WERI-Rb-1 (cell line): ENCODE measurements at places on chromosomes 3 and 15.
A peak's percentile ranks its signal among the peaks of the same experiment; 100 is the strongest.

GRCh38 chr15:37093480-37094332, 6.6 kb downstream of the MEIS2 start:
- DNase-seq: peak; percentile 22

DNA sequence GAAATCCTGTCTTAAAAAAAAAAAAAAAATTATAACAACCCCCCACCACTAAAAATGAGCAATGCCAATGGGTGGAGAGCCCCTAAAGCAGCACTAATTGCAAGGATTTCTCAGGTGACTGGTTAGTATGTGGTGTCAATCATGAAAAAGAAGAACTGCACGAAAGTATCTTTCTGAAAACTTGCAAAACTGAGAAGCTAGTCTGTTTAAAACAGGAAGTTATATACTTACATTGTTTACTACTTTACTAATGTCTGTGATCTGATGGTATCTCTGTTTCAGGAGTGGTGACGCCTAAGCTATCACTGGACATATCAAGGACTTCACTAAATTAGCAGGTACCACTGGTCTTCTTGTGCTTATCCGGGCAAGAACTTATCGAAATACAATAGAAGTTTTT, at the start of gene CCR3:
Gene CCR3 (plus strand): TSS at position 341 of the 400 bp plus-strand sequence. CDS start 22,699 bp downstream, outside the sequence.
- DNase-seq: no peak

DNA sequence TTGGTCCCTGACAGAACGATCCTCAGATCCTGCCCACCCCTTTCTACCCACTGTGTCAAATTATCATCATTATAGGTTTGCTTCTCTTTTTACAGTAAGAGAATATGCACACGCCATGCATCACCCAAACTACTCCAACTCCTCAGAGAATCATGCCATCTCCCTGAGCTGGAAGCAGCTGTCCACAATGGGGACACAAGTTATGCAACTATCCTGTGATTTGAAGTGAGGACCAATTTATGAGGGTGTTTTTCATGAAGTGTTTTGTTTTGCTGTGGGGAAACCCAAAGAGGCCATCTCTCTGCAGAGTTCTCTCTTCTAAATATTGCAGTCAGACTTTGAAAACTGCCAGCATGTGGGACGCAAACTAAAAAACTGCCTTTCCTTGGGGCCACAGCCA, 35.8 kb upstream of the TNFSF10 start:
- no peak for DNase-seq

DNA sequence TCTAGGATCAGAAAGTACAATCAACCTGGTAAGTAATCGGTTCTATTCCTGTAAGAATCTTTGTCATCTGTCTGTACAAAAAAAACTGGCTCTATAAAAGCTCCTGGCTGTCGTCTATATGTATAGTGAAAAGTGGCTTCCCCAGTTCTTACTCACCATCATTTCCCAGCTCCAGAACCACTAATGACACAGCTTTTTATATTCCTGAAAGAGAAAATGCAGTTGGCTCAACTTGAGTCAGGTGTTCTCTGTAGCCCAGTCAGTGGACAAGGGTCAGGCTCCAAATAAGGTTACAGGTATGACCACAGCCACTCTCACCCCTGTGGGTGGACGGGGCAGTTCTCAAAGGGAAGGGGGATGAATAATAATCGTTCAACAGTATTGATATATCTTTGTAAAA, 85.1 kb downstream of the AP4E1 start:
- no peak for DNase-seq

GRCh38 chr15:31605467-31605931, 278.9 kb downstream of the KLF13 start:
- DNase-seq: no peak

DNA sequence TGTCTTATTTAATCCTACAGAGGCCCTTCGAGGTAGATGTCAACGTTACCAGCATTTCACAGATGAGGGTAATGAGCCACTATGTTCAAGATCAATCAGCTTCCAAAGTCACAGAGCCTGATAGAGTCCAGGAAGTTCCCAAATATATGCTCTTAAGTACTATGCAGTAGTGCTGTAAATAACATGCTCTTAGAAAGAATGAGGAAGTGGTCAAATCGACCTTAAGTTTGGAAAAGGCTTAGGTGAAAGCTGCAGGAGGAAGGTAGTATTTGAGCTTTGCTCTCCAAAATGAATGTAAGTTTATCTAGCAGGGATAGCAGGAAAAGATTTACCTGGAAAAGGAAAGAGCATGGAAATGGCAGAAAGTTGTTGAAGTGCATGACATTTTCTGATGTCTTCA, 234.0 kb downstream of the RBMS3 start:
- no peak for DNase-seq

DNA sequence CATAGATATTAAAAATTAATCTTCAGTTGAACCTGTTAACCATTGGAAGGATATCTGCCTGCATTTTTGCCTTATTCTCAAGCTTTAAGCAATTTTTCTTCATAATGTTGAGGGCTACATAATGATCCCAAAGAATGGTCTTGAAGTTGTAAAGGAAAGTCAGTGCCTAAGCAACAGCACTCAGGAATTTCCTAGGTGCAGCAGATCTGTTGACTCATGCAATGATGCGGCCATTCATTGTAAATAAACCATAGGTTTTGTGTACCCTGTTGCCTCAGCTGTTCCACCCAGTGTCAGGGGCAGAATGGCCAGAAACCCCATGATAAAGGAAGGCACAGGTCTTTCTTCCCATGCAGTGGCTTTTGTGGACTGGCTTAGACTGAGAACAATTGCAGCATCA, 78.4 kb upstream of the TRIM42 start:
- no peak for DNase-seq

DNA sequence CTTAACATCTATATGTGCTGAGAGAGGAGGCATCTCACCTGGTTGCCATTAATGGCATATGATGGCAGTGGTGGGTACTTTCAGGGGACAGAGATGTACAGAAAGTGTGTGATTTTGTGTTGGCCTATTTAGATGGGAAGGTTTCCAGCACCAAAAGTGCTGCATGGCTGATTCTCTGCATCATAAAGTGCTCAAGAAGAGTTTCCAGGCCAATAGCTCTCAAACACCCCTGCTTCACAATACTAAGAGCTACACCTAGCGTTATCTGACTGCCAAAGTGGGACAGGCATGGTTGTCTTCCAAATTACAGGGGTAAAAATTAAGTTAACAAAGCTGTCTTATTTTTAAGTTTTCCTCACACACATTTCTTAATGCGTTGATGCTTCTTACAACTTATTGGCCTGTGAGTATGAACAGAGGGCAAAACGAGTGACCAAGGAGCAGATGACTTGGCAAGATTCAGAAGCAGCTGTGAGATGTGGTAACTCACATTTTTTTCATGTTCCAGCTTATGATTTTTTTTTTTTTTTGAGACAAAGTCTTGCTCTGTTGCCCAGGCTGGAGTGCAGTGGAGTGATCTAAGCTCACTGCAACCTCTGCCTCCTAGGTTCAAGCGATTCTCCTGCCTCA, 41.4 kb upstream of the VEPH1 start:
- DNase-seq: no peak

- no peak for DNase-seq
Observed at GRCh38 chr3:152460936-152461335, 192.2 kb downstream of the MBNL1 start.

- no peak for DNase-seq
Observed at GRCh38 chr3:17741621-17742101, 770 bp downstream of the TBC1D5 start.

DNA sequence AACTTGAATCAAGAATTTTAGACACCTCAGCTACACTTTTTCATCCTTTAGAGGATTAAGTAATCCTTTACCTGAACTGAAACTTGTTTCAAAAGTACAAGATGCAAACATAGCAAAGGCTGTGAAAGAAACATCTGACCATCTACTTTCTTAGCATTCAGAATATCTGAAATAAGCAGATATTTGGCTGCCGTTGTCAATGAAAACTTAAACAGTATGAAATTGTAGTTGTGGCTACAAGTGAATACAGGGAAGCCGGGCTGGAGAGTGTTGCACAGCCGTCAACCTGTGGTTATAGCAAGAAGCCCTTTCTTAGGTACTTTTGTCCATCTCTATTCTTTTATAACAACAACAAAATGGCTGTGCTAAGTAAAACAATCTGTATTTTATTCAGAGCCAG, 6.9 kb upstream of the CX3CR1 start:
- no peak for DNase-seq

DNA sequence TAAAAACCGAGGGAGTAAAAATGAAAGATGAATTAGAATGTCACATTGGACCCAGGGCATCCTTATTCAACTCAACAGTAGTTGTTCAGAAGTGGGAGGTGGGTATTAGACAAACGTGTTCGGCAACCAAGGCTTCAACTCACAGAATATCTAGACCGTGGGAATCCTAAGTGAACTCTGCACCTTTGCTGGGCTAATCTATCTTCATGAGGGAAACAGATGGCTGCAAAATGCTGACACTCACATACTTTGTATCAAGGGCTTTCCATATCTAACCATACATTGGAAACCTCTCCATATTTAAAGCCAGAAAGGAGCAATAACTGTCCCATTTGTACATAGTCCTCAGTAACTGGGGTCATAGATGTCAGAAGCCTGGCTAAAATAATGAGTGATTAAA, 20.9 kb downstream of the PLSCR1 start:
- DNase-seq: peak; percentile 30
